ENCODE measurements at places on chromosomes 16 and 17.

DNA sequence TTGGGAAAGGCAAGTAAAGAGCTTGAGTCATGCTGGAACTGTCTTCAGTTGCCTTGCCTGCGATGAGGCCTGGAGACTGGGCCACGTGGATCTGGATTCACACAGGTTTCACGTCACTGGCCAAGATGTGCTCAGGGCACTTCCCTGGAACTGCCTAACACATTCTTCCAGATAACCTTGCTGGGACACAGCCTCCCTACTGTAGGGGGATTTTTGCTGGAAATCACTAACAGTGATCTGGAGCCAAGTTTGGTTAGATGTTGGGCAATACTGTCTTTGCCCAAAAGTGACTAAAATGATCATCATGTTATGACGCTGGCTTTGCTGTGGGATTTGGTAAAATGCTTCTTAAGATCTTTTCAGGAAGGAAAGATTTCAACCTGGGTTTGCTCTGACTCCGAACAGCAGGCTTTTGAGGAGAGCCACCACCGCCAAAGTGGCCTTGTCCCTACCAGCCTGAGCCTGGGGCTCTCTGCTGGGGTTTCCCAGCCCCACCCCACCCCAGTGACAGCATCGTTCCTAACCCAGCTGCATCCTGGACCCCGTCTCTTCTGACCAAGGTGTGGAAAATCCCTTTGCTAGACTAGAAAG, 14.7 kb downstream of the C1QTNF1 start:
- no peak overlapping the region for H3K27ac ChIP-seq
- no peaks in the 10 kb centered on the region for H3K27me3 ChIP-seq
- no peaks in the 10 kb centered on the region for H3K36me3 ChIP-seq
- H3K4me1 ChIP-seq, result no peaks in the 10 kb centered on the region
- no peak overlapping the region for H3K4me3 ChIP-seq
- DNase-seq, result no peak

DNA sequence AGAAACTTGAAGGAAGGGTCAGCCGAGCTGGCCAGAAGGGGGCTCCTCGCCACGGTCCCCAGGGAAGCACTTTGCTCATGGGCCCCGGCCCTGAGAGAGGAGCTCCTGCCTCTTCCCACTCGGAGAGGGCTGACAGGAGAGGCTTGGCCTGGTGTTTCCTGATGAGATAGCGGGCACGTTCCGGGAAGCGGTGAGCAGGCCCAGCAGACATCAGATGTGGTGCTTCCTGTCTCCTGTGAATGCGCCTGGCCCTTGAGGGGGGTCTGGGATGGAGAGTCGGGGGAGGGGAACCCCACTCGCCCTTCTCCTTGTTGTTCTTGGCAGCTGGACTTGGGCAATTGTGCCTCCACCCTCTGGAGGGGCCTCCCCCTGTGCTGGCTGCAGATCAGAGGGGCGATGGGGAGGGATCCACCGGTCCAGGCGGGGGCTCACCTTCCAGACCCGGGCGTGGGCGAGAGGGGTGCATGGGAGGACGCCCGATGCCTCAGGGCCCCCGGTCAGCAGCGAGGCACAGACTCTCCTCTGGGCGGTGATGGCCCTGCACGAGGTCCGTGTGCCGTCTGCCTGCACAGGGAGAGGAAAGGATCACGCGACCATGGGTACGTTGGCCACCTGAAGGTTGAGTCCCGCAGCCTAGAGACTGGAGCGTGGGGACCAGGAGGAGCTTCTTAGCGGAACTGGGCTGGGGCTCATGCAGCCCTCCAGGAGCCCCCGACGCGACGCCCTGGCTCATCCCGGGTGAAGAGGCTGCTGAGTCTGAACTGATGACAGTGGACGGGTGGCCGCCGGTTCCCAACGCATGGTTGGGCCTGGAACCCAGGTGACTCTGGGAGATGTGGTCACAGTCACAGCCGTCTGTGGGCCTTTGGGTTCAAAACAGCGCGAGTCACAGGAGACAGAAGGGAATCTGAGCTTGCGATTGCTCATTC, 25.4 kb downstream of the METRNL start:
- H3K27me3 ChIP-seq, result peaks cover 27% of the 10 kb centered on the region
- DNase-seq, result no peak
- H3K4me1 ChIP-seq, result peaks cover 6% of the 10 kb centered on the region
- H3K4me3 ChIP-seq, result no peak overlapping the region

GRCh38 chr16:16850274-16850673, 471.3 kb downstream of the NPIPA7 start:
- peaks cover 16% of the 10 kb centered on the region for H3K27me3 ChIP-seq
- no peak overlapping the region for H3K4me3 ChIP-seq
- no peaks in the 10 kb centered on the region for H3K4me1 ChIP-seq
- no peak overlapping the region for H3K27ac ChIP-seq
- DNase-seq, result no peak

DNA sequence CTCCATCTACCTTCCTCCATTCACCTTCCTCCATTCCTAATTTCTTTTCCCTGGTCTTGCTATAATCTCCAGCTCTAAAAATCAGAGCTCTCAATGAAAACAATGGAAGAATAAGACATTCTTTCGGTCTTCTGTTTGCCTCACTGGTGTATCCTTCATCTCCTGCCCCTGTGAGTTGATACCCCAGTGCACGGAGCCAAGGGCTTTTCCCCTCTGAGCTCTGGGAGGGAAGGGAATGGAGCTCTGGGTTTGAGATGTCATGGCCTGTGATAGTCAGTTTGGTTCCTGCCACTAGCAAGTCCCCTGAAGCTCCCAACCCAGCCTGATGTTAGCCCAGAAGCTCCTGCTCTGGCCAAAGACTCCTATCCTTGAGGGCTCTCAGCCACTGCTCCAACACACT, 36.6 kb upstream of the DNAH9 start:
- H3K36me3 ChIP-seq, result no peaks in the 10 kb centered on the region
- no peaks in the 10 kb centered on the region for H3K27me3 ChIP-seq
- H3K4me1 ChIP-seq, result no peaks in the 10 kb centered on the region
- H3K27ac ChIP-seq, result no peak overlapping the region
- no peak overlapping the region for H3K4me3 ChIP-seq
- no peak for DNase-seq

- no peak overlapping the region for H3K27ac ChIP-seq
- H3K4me3 ChIP-seq, result no peak overlapping the region
- H3K27me3 ChIP-seq, result peaks cover 9% of the 10 kb centered on the region
- H3K4me1 ChIP-seq, result no peaks in the 10 kb centered on the region
- DNase-seq, result no peak
- no peaks in the 10 kb centered on the region for H3K36me3 ChIP-seq
Observed at GRCh38 chr16:82535764-82536163, 91.0 kb upstream of the CDH13 start.

DNA sequence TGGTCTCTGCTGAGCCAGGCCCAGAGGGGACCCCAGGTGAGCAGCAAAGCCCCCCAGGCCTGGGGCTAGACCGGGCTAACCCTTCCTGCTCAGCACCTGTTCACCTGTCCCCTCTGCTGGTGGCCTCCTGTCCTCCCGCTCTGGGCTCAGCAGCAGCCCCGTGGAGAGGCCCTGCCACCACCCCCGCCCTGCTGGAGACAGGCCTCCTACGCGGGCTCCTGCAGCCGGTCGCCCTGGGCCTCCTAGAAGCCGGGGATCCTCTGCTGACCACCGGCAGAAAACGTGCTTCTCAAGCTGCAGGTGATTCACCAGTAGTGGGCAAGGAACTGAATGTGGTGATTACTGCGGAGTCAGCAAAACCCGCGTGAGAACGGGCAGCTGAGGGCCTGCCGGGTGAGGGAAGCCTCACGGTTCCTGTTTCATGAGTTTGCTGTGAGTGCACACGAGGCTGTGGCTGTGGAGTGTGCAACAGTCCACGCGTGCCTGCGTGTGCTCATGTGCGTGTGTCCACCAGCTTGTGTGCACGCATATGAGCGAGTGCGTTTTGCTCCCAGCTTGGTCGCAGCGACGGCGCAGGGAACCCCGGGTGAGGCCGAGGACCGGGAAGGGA, 792 bp downstream of the SECTM1 start:
- H3K4me1 ChIP-seq, result peaks cover 27% of the 10 kb centered on the region
- peak; percentile 39 for DNase-seq

DNA sequence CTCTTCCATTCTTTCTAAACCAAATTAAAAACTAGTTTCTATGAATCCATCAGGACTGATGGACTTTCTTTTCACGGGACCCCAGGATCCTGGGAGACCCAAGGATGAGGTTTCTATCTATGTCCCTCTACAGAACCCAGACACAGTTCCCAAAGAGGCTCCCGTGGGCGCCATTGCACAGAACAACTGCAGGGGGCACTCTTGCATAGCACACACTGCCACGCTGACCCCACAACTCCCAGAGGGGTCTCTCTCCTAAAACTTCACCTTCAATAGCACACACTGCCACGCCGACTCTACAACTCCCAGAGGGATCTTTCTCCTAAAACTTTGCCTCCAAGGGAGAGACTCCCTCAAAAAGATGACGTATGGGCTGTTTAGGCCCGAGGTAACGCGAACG, 9.0 kb downstream of the ABR start:
- H3K27ac ChIP-seq, result no peak overlapping the region
- H3K36me3 ChIP-seq, result no peaks in the 10 kb centered on the region
- no peaks in the 10 kb centered on the region for H3K27me3 ChIP-seq
- no peaks in the 10 kb centered on the region for H3K4me1 ChIP-seq
- no peak overlapping the region for H3K4me3 ChIP-seq

- peaks cover 3% of the 10 kb centered on the region for H3K4me1 ChIP-seq
- no peaks in the 10 kb centered on the region for H3K36me3 ChIP-seq
- DNase-seq, result no peak
- H3K27ac ChIP-seq, result no peak overlapping the region
Observed at GRCh38 chr17:15236281-15237105, 28.6 kb downstream of the PMP22 start.

DNA sequence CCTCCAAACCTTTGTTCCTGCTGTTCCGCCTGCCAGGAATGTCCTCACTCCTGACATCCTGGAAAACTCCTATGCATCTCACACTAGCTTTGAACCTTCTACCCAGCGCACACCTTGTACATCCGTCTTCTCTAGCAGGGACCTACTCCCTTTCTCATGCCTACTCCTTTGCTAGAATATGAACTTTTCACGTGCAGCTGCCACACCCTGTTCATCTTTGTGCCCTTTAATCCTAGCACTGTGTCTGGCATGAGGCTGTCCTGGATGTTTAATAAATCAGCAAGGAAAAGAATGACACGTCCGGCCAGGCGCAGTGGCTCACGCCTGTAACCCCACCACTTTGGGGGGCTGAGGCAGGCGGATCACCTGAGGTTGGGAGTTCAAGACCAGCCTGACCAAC, 111.0 kb downstream of the NTN1 start:
- no peak overlapping the region for H3K4me3 ChIP-seq
- DNase-seq, result no peak
- no peak overlapping the region for H3K27ac ChIP-seq

DNA sequence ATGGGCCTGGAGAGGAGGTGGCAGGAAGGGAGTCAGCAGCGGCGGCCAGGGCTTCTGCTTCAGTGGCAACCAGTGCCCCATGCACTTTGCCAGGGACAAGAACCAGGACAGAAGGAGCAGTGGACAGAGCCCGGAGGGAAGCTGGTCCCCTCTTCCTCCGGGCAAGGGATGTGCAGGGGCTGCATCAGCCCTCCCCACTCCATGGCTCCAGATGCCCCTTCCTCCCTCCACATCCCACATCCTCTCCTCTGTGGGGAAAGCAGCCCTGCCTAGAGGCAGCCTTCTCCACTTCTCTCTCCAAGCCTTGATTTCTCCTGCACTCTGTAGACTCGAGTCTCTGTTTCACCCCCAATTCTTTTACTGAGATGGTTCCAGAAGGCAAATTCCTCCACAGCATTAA, 50.4 kb downstream of the AIPL1 start:
- DNase-seq, result no peak
- no peaks in the 10 kb centered on the region for H3K36me3 ChIP-seq
- H3K27me3 ChIP-seq, result peaks cover 16% of the 10 kb centered on the region

GRCh38 chr17:21190078-21190477, 23.9 kb downstream of the TMEM11 start:
- no peak for DNase-seq
- peaks cover 1% of the 10 kb centered on the region for H3K4me1 ChIP-seq
- no peak overlapping the region for H3K27ac ChIP-seq
- peaks cover 17% of the 10 kb centered on the region for H3K36me3 ChIP-seq

DNA sequence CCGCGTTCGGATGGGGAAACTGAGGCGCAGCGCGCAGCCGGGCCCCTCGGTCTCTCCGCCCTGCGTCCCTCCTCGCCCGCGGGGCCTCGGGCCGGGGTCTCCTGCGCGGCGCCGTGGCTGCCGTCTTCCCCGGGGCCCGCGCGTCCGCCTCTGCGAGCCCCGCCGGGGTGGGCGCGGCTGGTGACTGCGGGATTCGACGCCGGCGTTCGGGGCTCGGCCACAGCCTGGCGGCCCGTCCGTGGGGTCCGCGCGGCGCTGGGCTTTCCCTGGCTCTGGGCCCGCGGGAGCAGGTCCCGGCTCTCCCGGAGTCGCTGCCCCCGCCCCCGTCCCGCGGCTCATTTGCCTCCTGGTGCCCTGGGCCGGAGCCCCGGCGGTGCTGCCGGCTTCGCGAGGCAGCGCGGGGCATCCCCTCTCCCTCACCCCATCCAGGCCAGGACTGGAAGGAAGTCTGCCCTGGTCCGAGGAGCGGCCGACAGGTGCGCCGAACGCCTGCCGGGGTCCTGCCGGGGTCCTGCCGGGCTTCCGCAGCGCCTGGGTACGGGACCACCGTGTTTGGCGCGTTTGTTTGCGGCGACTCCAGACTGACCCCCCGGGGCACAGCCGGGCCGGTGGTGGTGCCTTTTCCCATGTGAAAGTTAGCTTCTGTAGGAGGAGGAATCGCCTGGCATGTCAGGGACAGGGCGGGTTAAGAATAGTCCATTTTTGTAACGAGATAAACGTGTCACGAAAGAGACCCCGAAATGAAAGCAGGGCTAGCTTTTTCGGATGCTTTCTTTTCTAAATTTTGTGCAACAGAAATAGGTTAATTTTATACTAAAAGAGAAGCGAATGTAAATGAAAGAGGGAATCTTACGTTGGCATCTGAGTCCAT, 671 bp downstream of the CHMP6 start:
- peak overlapping the region; percentile 70 for H3K4me3 ChIP-seq
- H3K4me1 ChIP-seq, result peaks cover 12% of the 10 kb centered on the region
- no peak overlapping the region for H3K27ac ChIP-seq
- H3K36me3 ChIP-seq, result peaks cover 3% of the 10 kb centered on the region
- no peaks in the 10 kb centered on the region for H3K27me3 ChIP-seq
- no peak for DNase-seq

GRCh38 chr16:17951378-17951777, 385.2 kb downstream of the NPIPA8 start:
- H3K27ac ChIP-seq, result no peak overlapping the region
- no peak for DNase-seq
- no peak overlapping the region for H3K4me3 ChIP-seq
- peaks cover 31% of the 10 kb centered on the region for H3K27me3 ChIP-seq
- no peaks in the 10 kb centered on the region for H3K36me3 ChIP-seq

GRCh38 chr16:50261160-50261706, 5.1 kb upstream of the ADCY7 start:
- no peak overlapping the region for H3K4me3 ChIP-seq
- peaks cover 3% of the 10 kb centered on the region for H3K27me3 ChIP-seq
- peaks cover 35% of the 10 kb centered on the region for H3K4me1 ChIP-seq
- DNase-seq, result no peak

- no peaks in the 10 kb centered on the region for H3K27me3 ChIP-seq
- no peak for DNase-seq
- no peak overlapping the region for H3K27ac ChIP-seq
- peaks cover 22% of the 10 kb centered on the region for H3K4me1 ChIP-seq
Observed at GRCh38 chr17:45357364-45357997, 40.7 kb upstream of the MAP3K14 start.
